ENCODE measurements at places on chromosomes 6 and 20.

DNA sequence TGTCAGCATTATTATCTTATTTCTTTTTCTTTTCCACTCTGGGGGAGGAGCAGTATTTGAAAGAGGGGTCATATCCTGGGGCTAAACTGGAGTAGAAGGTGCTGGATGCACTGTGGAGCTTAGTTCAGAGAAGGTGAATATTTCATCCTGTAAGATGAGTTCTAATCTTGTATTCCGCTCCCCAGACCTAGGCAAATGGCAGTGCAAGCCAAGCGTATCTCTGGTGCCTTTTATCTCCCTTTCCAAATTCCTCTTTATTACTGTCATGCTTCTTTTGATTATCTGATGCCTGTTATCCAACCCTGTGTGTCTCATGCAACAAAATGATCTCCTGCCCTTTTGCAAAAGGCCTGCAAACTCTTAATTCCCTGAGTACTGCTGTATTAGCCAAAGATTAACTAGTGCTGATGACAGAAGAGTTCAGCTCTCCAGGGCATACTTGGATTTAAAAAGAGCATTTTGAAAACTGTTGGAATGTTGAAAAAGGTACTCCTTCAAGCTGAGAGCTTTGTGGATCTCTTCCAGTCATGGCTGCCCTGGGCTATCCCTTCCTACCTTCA, 138.0 kb downstream of the CARMIL1 start:
- DNase-seq, result no peak

DNA sequence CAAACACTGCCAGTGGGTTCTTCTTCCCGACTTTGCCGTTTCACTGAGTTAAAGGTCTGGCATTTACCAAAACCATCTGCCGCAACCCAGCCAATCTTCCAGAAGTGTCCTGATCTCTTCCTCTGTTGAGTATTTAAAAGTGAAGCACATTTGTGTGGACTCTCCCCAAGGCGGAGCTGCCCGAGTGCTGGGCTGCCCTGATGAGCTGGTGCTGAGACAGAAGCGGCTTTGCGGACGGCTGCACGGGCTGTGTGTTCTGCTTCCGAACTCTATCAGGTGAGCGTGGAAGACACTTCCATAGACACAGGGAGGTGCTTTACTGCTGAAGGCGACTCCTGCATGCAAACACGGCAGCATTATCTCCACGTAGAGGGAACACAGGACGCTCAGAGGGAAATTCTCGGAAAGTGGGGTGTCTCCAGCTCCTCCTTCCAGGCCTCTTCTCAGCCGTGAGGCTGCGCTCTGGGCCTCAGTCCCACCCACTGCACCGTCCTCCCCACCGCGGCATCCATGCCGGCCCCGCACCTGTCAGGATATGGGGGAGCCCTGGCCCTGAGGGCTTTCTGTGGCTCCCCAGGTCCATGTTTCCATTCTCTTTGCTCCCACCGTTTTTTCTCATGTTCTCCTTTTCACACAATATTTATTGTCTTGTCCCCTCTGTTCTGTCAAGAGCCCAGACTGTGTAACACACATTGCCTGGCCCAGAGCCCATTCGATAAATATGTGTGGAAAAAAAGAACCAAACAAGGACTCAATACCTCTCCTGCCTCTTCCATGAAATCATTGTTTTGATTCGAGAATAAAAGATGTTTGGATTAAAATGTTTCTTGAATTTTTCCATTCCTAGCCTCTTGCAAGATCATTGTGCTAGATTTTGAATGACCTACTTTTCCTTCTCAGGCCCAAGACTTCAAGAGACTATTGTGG, 205.1 kb downstream of the DLL1 start:
- no peak for DNase-seq

- DNase-seq, result no peak
Measured at GRCh38 chr6:154615483-154616025, 105.1 kb upstream of the CNKSR3 start.

GRCh38 chr6:30000156-30000791, 57.9 kb downstream of the HLA-A start:
- DNase-seq, result no peak

GRCh38 chr6:40138273-40138720, 204.0 kb upstream of the MOCS1 start:
- DNase-seq, result no peak

GRCh38 chr6:133548423-133549159, 307.4 kb downstream of the EYA4 start:
- DNase-seq, result no peak

DNA sequence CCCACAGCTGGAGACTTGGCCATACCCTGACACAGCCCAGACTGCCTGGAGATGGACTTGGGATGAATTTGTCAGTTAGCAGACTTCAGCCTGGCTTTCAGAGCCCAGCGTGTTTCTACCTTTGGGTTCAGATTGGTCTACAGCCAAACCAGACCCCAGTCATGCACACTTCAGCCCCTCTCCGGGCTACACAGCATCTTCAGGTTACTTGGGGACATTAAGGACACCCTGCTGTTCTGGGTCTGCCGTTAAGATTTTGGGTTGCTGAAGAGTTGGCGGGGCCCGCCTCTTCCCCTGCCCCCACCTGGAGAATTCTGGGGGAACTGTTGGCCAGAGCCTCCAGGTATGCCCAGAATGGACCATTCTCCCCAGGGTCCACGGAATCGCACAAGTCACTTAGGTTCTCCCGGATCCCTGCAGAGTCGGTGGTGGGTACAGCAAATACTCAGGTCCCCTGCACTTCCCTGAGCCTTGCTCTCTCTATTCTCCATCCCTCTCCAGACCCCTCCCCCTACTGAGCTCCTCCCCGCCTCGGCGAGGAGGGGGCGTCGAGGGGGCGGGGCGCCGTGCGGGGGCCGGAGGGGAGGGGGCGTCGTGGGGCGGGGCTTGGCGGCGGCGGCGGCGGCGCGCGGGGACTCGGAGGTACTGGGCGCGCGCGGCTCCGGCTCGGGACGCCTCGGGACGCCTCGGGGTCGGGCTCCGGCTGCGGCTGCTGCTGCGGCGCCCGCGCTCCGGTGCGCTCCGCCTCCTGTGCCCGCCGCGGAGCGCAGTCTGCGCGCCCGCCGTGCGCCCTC, at the start of gene PTK7:
PTK7 (plus strand) TSS at position 645 of the 794 bp plus-strand sequence. CDS start 175 bp downstream, outside the sequence.
- peak; percentile 51 for DNase-seq

- DNase-seq, result no peak
Measured at GRCh38 chr20:24470746-24471582, 1.5 kb downstream of the SYNDIG1 start.

DNA sequence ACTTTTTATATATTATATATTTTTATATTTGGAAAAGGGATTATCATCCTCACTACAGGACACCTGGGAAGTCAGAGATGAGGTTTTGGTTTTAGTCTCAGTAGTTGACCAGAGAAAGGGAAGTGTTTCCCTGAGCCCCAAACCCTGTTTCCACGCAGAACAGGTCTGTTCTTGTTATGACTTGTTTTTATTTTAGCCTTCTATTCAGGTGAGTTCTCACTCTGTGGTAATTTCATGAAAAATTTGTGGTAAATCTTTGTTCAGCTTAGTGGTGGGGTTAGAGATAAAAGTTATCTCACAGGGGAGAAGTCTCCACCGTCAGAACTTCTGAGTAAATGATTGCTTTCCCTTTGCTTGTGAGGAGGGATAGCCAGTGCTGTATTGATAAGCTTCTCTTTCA, 224.9 kb downstream of the FARS2 start:
- no peak for DNase-seq

DNA sequence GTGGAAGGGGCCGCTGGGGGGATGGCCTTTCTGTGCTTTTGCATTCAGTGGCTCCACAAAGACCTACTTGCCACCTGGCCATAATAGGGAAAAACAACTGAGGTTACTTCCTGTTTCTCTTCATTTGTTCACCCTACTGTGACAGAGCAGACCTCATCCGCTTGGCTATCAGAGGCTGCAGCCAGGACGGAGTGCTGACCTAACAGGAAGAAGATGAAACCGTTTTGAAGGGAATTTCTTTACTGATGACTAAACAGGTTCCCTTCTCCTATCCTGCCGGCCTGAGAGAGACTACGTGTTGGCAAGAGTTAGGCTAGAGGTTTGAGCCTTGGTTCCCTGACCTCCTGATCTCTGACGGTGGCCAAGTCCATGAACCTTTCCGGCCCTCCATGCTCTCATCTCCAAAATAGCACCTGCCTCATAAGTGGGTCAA, 21.3 kb downstream of the PRR18 start:
- DNase-seq, result no peak

DNA sequence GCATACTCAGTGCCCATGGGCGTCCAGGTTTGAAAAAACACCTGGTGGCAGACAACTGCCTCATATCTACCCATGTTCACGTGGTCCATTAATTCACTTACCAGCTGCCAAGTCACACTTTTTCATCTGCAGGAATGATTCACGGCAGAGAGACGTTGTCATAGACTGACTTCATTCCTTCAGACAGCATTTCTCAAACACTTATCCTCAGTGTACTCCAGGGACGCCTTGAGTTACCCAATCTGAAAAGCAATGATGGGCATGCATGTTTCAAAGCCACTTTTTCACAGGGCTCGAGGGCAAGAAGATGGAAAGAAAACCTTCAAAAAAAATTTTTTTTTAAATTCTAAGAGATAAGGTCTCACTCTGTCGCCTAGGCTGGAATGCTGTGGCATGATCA, 6.0 kb downstream of the MMP24OS start:
- DNase-seq, result no peak

DNA sequence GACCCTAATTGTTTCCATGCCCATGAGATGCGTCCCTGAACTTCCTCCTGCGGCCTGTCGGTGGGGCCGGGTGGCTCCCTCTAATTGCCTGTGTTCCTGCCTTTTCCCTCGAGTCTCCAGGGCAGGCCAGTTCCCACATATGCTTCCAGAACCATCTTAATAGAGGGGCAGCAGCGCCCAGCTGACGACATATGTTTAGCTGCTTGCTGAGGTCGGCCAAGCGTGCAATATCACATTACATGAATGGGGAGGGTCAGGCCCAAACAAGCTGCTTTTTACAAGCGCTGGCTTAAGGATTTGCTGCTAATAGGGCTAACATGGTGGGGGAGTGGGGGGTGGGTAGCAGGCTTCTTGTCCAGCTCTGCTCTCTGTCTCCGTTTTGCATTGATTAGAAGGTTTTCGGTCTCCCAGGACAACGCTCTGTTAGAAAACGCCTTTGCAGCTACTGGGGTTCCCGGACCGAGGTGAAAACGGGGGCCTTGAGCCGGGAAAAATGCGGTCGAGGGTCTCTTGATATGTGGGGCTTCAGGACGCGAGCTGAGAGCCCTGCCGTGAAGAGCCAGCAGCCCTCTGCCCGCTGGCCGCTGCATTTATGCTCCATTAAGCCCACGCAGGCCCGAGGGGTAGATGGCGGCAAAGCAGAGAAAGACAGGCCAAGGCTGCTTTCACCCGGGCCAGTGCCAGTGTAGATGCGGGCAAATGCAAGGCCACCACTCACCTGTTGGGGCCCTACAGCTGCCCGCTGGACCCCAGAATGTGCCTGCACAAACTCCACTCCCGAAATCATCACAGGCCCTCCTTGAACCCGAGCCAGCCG, 308.5 kb downstream of the BMP7 start:
- DNase-seq, result no peak

GRCh38 chr6:6494677-6495076, 93.8 kb upstream of the LY86 start:
- DNase-seq, result peak; percentile 49

DNA sequence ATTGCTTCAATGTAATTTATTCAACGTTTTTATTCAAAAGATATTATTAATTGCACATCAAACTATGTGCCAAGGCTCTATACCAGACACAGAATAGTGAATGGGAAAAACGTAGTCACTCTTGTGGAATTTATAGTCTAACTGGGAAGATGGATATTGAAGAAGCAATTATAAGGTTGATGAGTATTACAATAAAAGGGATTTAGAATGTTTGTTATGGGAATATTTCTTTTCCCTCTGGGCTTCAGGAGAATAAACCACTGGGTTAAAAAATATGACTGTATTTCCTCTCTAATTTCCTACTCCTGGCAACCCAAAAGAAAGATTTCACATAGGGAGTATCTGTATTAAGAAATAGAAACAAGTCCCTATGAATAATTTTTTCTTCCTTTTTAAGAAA, 25.1 kb upstream of the UTRN start:
- no peak for DNase-seq

DNA sequence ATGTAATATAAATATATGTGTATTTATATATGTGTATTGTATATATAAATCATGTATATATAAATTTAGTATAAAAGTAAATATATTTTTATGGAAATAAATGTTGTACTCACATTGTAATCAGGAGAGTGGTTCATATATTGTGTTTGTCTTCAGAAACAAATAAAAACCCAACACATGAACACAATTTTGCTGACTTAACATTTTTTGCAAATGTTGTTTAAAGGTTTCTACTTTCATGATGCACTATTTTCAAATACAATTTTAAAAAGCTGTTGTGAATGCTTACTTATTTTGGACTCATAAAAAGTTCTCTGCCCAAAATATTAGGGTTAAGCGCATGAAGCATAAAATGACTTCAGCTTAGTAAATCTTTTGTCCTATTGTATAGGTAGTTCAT, 24.0 kb upstream of the PHF3 start:
- DNase-seq, result no peak

DNA sequence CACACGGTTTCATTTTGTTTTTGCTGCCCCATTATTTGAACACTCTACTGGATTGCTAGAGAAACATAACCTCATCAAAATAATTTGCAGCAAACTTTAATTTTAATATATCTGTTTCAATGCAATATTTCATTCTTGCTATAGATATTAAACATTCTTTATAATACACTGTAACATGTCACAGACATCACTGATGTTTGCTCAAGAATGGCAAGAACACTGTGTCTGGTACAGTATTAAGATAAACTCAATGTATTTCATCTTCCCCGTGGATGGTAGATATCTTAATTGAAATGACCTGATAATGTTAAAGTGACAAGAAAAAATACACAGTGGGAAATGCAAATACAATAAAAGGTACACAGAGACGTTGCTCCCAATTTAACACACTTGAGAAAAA, 86.0 kb downstream of the PTCHD4 start:
- no peak for DNase-seq

DNA sequence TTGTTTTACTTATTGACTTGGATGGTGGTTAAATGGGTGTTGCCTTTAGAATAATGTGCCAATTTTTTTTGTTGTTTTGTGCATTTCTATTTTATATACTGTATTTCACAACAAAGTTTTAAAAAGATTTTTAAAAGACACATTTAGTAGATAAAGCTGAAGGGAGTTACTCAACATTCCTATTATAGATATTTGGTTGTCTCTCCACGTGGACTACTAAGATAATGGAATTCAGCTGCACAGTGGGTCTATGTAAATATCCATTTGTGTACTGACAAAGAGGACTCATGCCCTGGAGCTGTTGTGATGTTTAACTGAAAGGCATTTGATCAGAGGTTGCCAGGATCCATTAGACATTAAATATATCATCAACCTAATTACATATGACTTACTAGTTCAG, 23.2 kb upstream of the FAM135A start:
- DNase-seq, result no peak

DNA sequence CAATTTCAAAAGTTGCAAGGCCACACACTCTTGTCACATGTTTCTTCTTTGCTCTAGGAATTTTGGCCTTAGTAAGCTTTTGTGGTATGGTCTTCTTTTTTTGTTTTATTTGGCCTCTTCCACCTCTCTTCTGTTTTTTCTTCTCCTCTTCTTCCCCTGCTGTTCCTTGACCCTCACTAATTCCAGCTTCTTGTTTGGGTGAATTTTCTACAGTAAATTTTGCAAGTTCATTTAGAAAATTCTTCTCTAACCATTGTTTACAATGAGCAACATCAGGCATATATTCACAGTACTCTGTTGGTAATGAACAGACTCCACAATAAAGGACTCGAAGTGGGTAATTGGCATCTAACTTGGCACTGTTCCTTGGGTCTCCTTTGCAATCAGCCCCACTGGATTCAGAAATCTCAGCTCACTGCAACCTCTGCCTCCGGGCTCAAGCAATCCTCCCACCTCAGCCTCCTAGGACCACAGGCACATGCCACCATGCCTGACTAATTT, 5.0 kb downstream of the ASIP start:
- DNase-seq, result no peak

- no peak for DNase-seq
Measured at GRCh38 chr20:40579701-40580100, 109.3 kb downstream of the MAFB start.
